CD4-positive, CD25-positive, alpha-beta regulatory T cell (primary cell): ENCODE measurements at places on chromosomes 2 and 18. TPM values are rescaled to one million over a fixed set of nuclear protein-coding genes. Genes with fewer than 3 reads are reported as not detected.

CHRND gene
- not detected for polyA plus RNA-seq

IL1RL2 gene
- polyA plus RNA-seq: not detected

IWS1 gene
- 20.4 TPM for polyA plus RNA-seq

ALPG gene
- not detected for polyA plus RNA-seq

FAM210A gene
- 19.5 TPM for polyA plus RNA-seq

CRYBA2 gene
- not detected for polyA plus RNA-seq

TCF23 gene
- polyA plus RNA-seq: not detected

DNA sequence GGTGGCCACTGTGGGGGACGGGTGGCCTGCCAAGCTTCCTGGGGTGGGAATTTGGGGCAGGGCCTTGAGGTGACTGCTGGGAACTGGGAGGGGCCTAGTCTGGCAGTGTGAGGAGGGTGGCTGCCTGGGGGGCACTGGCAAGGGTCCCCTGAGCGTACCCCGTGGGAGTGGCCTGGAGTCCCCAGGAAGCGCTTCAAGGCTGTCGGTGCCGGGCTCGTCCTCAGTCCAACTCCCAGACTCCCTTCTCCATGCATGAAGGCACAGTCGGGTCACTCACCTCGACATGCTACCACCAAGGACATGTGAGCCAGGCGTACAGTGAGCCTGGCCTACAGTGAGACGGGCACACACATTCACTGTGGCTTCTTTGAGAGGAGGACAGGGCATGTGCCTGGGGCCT, 105.3 kb downstream of the SMIM21 start:
- no peaks in the 10 kb centered on the region for H3K27me3 ChIP-seq
- H3K4me1 ChIP-seq: no peaks in the 10 kb centered on the region
- H3K27ac ChIP-seq: no peak overlapping the region
- no peak for DNase-seq
- no peaks in the 10 kb centered on the region for H3K36me3 ChIP-seq

DNA sequence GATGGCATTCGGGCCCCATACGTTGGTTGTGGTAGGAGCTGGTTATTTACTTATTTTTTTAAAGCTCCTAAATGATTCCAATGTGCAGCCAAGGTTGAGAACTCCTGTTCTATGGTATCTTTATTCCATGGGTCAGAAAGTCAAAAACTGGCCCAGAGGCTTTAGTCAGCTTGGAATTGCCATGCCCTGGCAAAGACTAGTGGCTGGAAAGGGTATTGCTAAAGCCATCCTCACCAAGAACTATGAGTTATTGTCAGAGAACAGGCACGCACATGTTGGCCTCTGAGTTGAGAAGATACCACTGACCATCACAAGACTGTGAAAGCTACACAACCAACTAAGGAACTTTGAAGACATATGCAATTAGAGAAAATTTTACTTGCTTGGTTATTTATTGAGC, 47.9 kb upstream of the ACMSD start:
- no peak for DNase-seq
- no peaks in the 10 kb centered on the region for H3K36me3 ChIP-seq
- no peak overlapping the region for H3K27ac ChIP-seq
- H3K4me3 ChIP-seq: no peak overlapping the region
- H3K27me3 ChIP-seq: peaks cover 5% of the 10 kb centered on the region

GRCh38 chr2:178385595-178386148, 65.3 kb downstream of the PRKRA start:
- H3K27ac ChIP-seq: no peak overlapping the region
- H3K27me3 ChIP-seq: peaks cover 2% of the 10 kb centered on the region
- no peak for DNase-seq
- H3K4me1 ChIP-seq: no peaks in the 10 kb centered on the region
- H3K36me3 ChIP-seq: no peaks in the 10 kb centered on the region

DNA sequence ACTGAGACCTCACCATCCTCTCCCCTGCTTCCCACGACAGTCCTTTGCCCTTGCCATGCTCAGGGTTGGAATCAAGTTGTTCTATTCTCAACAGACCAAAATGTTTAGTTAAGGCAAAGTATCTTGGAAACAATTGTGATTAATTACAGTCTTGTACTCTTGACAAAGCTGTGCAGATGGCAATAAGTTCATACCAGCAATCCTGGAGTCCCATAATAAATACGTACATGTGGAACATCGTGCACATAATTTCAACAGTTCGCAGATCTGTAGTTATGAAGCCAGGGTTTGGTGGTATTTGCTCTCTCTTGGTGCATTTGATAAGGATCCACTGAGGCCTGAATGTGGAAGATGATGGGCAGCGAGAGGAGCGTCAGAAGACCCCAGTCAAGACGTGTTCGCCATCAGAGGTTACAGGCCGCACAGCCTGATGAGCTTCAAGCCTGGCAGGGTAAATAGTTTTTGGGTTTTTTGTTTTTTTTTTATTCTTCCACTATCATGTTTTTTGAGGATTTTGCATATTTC, 52.9 kb upstream of the EML6 start:
- no peak for DNase-seq
- H3K4me3 ChIP-seq: no peak overlapping the region
- no peak overlapping the region for H3K27ac ChIP-seq

- no peak overlapping the region for H3K27ac ChIP-seq
- H3K4me1 ChIP-seq: no peaks in the 10 kb centered on the region
- no peaks in the 10 kb centered on the region for H3K27me3 ChIP-seq
- H3K36me3 ChIP-seq: no peaks in the 10 kb centered on the region
- DNase-seq: no peak
Observed at GRCh38 chr2:237128026-237128703, 42.5 kb downstream of the COPS8 start.

DNA sequence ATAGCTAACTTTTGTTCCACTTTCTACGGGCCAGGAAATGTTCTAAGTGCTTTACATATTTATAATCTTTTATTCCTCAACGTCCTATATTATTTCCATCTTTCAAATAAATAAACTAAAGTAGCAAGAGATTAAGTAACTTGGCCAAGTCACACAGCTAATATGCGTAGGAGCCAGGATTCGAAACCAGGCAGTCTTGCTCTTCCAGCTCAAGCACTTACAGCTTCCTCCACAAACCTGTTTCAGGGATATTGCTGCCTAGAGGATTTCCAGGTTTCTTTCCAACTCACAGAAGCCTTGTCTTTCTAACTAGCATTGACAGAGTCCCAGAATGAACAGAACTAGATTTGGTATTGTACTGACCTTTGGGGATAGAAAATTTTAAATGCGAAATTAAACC, 102.5 kb downstream of the FIGN start:
- no peak for DNase-seq
- H3K36me3 ChIP-seq: no peaks in the 10 kb centered on the region
- no peaks in the 10 kb centered on the region for H3K27me3 ChIP-seq
- H3K4me3 ChIP-seq: no peak overlapping the region

GRCh38 chr2:104793966-104794365, 59.9 kb upstream of the POU3F3 start:
- no peaks in the 10 kb centered on the region for H3K27me3 ChIP-seq
- no peaks in the 10 kb centered on the region for H3K36me3 ChIP-seq
- no peak overlapping the region for H3K4me3 ChIP-seq
- H3K27ac ChIP-seq: no peak overlapping the region
- no peak for DNase-seq

GRCh38 chr2:6212491-6212890, 520.3 kb downstream of the SOX11 start:
- H3K36me3 ChIP-seq: no peaks in the 10 kb centered on the region
- no peak overlapping the region for H3K4me3 ChIP-seq
- no peak for DNase-seq
- no peak overlapping the region for H3K27ac ChIP-seq
- H3K4me1 ChIP-seq: no peaks in the 10 kb centered on the region

DNA sequence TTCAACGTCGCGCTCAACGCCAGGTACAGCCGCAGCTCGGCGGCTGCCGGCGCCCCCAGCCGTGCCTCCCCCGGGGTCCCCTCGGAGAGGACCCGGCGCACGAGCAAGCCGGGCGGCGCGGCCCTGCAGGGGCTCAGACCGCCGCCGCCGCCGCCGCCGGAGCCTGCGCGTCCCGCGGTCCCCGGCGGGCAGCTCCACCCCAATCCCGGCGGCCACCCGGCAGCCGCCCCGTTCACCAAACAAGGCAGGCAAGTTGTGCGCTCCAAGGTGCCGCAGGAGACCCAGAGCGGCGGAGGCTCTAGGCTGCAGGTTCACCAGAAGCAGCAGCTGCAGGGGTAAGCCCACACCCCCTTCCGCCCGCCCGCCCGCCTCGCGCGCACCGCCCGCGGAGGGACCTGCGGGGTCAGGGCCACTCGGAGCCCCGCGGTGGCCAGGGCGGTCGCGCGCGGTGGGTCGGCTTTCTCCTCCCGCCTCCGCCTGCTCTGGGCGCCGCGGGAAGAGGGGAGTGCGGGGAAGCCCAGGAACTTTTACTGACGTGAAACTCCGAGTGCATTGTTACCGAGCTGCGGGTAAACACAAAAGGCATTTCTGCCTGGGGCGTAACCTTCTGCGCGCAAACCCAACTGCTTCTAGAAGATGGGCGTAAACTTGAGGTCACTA, 861 bp downstream of the LTBP1 start:
- H3K36me3 ChIP-seq: no peaks in the 10 kb centered on the region
- peaks cover 6% of the 10 kb centered on the region for H3K4me1 ChIP-seq
- peaks cover 14% of the 10 kb centered on the region for H3K27me3 ChIP-seq

DNA sequence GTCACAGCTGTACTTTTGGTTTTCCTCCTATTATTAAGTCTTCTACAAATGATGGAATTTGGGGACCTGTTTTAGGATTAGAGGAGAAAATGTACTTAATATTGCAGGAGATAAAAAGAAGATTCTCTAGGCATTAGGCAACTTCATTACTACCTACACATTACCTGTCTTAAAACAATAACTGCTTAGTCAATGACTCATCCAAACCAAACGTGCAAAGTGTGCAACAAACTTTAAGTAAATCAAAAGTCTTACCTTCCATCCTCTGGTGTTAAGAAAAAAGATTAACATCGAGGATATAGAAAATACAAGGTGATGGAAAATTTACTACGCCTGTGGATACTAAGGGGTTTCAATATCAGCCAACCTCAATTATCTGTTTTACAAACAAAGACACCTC, 285.3 kb upstream of the KYNU start:
- H3K27me3 ChIP-seq: no peaks in the 10 kb centered on the region
- no peak overlapping the region for H3K4me3 ChIP-seq
- no peaks in the 10 kb centered on the region for H3K36me3 ChIP-seq
- no peaks in the 10 kb centered on the region for H3K4me1 ChIP-seq

- no peak for DNase-seq
- no peaks in the 10 kb centered on the region for H3K27me3 ChIP-seq
- peaks cover 21% of the 10 kb centered on the region for H3K36me3 ChIP-seq
- no peak overlapping the region for H3K27ac ChIP-seq
- H3K4me3 ChIP-seq: no peak overlapping the region
Observed at GRCh38 chr2:9463698-9464034, 10.7 kb upstream of the IAH1 start.

GRCh38 chr18:7105268-7105667, 12.3 kb downstream of the LAMA1 start:
- no peak overlapping the region for H3K4me3 ChIP-seq
- no peak overlapping the region for H3K27ac ChIP-seq
- H3K4me1 ChIP-seq: no peaks in the 10 kb centered on the region
- DNase-seq: no peak
- no peaks in the 10 kb centered on the region for H3K27me3 ChIP-seq

- no peaks in the 10 kb centered on the region for H3K36me3 ChIP-seq
- H3K4me3 ChIP-seq: no peak overlapping the region
- H3K27me3 ChIP-seq: no peaks in the 10 kb centered on the region
- no peaks in the 10 kb centered on the region for H3K4me1 ChIP-seq
- no peak for DNase-seq
- no peak overlapping the region for H3K27ac ChIP-seq
Observed at GRCh38 chr2:226181909-226182308, 617.7 kb downstream of the IRS1 start.

DNA sequence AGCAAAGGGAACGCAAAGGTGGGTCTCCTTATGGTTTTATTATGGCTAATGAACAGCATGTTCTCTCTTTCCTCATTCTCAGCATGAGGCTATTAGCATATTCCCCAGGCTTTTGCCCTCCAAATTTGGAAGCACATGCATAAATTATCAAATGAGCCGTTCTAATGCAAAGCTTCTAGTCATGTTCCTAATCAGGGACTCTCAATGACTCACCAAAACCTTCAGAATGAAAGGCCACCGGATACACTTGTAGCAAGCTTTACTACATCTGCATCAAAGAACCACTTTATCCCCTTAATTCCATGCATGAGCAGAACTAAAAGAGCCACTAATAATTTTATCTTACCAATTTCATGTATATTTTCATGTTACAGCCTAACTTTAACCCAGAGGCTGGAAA, 310.5 kb downstream of the LRATD1 start:
- no peaks in the 10 kb centered on the region for H3K36me3 ChIP-seq
- DNase-seq: no peak
- no peak overlapping the region for H3K27ac ChIP-seq
- H3K4me1 ChIP-seq: no peaks in the 10 kb centered on the region
- H3K4me3 ChIP-seq: no peak overlapping the region

DNA sequence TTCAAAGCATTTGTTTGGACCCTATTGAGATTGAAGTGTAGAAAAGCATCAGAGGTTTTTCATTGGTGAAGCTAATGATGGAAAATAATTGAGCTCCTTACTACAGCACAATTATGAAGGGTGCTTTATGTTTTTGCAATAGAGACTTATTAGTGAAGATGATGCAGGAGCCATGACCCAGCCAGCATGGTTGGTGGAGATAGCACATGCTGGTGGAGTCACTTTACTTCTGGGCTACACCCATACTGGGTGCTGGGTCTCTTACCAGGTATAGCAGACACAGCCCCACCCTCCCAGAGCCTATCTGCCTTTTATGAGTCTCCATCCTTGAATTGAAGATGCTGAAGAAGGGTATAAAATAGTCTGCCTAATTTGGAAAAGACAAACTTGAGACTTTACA, 3.6 kb downstream of the ACP1 start:
- peaks cover 35% of the 10 kb centered on the region for H3K4me1 ChIP-seq
- DNase-seq: no peak
- no peaks in the 10 kb centered on the region for H3K27me3 ChIP-seq
- no peak overlapping the region for H3K27ac ChIP-seq
- no peak overlapping the region for H3K4me3 ChIP-seq
